ENCODE measurements at places on chromosomes 11 and 22.

DNA sequence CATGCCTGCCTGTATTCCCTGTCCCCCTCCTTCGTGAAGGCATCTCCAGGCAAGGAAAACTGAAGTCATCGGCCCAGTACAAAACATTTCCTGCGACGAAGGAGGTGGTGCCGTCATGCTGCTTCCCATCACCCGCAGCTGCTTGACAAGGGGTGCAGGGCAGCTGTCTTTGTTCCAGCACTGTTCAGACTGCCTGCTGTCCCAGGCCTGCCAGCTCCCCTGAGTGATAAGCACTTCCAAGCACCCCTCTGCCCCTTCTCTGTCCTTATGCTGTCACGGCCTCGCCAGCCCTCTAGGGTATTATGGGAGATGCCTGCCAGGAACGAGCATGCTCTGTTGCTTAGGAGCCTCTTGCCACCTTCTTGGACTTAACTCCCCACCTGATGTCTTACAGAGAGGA is 37.1 kb upstream of the BSX start:
- no peak for DNase-seq

GRCh38 chr22:35852076-35852475 is 134.4 kb downstream of the APOL5 start:
- DNase-seq: no peak

DNA sequence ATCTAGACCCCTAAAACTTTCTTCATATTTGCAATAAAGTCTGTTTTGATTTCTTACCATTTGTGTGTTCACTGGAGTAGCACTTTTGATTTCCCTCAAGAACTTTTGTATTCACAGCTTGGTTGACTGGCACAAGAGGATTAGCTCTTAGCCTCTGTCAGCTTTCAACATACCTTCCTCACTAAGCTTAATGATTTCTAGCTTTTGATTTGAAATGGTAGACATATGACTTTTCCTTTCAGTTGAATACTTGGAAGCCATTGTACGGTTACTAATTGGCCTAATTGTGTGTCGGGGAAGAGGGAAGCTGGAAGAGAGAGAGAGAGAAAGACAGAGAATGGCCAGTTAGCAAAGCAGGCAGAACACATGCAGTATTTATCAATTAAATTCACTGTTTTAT is 180.5 kb downstream of the ARHGAP42 start:
- DNase-seq: no peak

DNA sequence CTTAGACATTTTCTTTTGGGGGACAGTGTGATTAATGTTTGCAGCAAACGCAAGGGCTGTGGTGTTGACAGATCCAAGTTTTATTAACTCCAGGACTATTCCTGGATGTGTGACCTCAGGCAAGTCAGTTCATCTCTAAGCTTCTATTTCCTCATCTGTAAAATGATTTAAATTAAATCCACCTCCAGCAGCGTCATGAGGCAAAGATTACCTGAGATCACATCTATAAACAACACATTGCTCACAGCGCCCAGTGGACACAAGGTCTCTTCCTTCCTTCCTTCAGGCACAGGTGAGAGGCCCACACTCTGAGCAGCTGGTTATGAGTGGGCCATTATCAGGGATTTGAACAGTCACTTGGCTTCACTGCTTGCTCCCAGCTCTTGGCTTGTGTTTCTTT is 111.2 kb upstream of the RASSF10 start:
- DNase-seq: no peak

- no peak for DNase-seq
These were observed 1.4 kb downstream of the WT1 start for GRCh38 chr11:32433914-32434355.

GRCh38 chr22:37270928-37271650 is 11.2 kb upstream of the CYTH4 start:
- no peak for DNase-seq

- no peak for DNase-seq
These were observed 478 bp upstream of the CD248 start for GRCh38 chr11:66317322-66317722.

DNA sequence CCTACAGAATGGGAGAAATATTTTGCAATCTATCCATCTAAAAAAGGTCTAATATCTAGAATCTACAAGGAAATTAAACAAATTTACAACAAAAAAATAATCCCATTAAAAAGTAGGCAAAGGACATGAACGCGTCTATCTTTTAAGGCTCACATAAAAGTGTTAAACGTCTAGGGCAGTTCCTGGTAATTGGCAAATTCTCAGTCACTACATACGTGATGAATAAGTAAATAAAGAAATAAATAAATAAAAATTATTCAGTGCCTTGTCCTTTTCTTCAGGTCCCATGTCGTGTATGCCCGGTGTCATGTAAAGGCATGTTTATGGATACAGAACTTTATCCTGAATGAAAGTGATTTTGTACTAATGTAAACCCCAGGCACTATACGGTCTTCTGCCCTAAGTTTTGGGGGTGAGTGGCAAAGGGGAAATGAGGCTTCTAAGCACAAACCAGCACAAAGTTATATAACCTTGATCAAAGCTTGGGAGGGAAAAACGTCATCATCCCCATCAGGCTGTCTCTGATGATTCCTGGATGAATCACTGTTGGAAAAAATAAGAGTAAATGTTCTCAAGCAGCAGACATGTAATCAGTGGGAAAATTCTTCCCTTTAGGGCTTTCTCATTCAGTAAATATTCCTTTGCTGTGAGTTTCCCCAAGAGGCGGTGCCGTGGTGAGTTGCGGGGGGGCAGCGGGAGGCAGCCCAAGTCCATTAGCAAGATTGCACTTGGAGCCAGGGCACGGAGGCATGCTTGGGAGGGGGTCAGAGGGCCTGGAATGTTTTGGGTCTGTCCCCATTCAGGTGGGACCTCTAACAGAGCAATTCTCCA is 30.4 kb upstream of the MICAL2 start:
- peak; percentile 90 for DNase-seq
